CD4-positive, CD25-positive, alpha-beta regulatory T cell (primary cell): ENCODE measurements at places on chromosomes 7 and 10. TPM values are rescaled to one million over a fixed set of nuclear protein-coding genes. Genes with fewer than 3 reads are reported as not detected.

DNA sequence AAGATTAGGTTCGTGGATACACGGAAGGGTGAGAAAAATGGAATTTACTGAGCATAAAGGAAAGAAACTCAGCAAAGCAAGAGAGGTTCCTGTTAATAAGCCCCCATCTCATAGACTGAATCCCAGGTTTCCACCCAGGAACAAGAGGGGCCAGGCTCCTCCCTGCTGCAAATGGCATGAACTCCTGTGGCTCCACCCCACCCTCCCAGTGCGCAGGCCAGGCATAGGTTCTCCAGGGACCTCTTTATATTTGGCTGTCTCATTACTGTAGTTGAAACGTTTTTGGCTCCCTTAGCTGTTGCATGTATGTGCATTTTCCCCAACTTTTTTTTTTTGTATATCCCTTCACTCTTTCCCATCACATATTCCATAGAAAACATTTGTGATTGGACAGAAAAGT, 217.8 kb upstream of the NRP1 start:
- no peak for DNase-seq

GRCh38 chr10:120477021-120477742, 20.2 kb downstream of the PLPP4 start:
- DNase-seq = no peak

DNA sequence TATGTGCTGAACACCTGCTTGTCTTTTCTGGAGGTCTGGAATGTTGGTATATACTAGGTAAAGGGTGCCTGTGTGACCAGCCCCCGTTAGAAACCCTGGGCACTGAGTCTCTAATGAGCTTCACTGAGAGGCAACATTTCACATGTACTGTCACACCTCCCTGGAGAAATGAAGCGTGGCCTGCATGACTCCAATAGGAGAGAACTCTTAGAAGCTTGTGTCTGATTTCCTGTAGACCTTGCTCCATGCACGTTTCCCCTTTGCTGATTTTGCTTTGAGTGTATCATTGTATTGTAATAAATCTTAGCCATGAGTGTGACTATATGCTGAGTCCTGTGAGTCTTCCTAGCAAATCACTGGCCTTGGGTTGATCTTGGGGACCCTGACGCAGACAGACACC, 82.8 kb downstream of the PPP1R3C start:
- no peak for DNase-seq

DNA sequence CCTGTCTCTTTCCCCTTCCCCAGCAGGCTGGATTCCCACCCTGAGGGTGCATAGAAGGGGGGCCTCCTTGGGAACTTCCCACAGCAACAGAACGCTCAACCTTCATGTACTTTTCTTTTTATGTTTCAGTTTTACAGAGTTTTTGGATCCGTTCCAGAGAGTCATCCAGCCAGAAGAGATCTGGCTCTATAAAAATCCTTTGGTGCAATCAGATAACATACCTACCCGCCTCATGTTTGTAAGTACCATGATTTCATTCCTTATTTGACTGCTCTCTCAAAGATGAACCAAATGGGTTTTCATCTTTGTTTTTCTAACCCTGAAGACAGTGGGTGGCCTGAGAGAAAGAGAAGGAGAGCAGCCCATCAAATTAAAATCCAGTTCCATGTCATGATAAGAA, 46.7 kb downstream of the PLPP4 start:
- DNase-seq = no peak

Gene OR2A42
- total RNA-seq = 0.30 TPM

Gene GIMAP7
- 64.2 TPM for total RNA-seq

Gene LDB3
- not detected for total RNA-seq

DNA sequence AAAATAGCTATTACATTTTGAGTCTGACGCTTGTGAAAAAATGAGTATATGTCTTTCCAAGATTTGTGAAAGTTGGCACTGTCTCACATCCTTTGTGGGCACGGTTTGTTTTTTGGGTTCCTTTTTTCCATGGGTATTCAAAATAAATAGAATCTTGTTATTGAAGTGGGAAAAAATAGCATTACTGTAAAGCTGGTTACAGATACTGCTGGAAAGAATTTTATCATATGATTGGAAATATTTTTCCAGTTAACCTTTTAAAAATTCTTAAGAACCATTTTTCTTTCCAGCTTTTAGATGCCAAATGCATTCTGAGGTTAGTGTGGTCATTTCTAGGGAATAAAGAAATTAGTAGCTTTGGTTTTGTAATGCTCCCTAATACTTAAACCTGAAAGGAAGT, 11.4 kb downstream of the NET1 start:
- no peak for DNase-seq

GRCh38 chr10:11724938-11725776, 17.0 kb upstream of the ECHDC3 start:
- peak; percentile 46 for DNase-seq

Gene INTS1
- total RNA-seq = 107 TPM

Gene CALHM3
- total RNA-seq = not detected

DNA sequence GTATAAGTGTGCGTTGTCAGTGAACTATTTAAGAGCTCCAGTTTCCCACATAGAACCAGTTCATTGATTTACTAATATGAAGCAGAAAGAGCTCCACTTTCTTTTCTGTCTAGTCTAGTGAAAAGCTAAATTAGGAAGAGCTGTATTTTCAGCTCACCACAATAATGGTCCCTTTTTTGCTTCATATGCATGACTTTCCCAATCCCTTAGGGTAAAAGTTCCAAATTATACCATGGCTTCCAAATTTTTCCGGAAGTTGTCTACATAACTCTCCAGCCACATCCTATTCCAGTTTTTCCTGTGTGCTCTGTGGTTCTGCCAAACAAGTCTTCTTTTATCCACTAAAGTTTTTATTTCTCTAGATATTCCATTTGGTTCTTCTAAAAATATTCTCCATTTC, 685.2 kb downstream of the REEP3 start:
- DNase-seq = no peak

DNA sequence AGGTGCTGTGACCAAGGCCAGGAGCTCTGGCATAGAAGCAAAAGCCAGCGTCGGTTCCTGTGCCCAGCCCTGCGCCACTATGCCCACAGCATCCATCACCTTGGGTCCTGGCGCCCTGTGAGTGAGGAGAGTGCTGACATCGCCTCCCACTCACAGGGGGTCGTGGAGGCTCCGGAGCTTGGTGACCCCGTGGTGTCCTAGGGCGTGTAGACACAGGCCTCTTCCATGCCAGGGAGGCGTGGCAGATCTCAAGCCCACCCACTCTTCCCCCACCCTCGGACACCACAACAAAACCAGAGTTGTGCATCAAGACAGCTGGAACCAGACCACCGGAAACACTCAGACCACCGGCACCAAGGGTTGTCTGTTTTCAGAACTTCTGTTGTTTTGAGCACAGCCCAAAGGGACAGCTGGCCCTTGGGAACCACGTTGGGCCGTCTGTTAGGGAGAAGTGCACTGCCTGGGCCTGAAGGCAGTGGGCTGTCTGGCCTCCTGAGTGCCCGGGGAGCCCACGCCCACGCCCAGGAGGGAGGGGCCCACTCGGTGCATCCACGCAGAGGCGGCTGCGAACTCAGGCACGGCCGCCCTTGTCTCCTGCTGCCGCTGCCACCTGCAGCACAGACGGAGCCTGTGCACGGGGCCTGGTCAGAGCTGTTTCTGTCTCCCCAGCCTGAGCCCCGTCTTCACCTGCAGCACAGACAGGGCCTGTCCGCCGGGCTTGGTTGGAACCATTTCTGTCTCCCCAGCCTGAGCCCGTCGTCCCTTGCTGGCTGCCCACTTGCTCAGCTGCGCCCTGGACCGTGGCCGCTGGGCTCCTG, 106.3 kb downstream of the INPP5A start:
- DNase-seq = no peak

DNA sequence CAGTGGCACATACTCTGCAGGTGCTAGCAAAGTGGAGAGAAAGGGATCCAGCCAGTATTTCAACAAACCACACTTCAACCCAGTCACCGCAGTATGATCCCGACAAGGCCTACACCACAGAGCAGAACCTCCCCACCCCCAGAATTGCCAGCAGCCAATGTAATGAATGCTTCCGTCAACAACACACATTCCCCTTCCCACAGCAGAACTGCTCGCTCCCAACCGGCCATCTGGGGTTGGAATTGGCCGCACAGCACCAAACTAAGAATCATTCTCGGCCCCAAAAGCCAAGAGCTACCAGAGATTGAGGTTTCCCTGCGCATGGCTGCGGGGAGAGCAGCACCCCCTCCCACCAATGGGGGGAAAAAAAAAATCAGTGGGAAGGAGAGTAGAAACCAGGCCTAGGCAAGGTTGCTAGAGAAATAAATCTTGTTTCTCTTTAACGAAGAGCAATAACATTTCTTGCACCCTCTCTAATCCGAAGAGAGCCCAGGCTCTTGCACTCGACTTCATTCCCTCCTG, 1.1 kb downstream of the WASL start:
- peak; percentile 3 for DNase-seq

Gene NRG3
- not detected for total RNA-seq

Gene METTL27
- 2.9 TPM for total RNA-seq

Gene CD36
- total RNA-seq = 0.52 TPM

DNA sequence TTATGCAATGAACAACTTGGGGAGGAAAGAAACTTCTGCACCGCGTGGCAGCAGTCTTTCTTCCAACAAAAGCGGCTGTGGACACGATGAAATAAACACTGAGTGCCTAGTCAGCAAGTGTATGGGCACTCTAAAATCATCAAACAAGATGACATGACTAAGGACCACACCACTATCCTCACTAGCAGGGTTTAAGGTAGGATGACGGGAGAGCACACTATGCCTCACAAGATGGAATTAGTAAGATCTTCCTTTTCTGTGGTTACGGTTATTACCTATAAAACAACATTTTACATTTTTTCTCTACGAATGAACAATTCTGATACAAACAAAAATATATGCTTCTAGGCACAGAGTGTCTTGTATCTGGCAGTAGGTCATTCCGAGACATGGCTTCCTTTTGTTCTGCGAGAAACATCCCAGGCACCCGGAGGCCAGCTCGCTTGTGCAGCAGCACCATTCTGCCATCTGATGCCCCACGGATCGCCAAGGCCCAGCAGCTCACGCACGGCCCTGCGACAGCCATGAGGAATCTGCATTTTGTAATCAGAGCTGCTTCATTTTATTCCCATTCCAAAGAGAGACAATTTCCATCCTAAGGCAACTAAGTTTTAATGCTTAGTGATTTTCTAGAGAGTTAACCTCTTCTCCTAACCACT, 54.1 kb upstream of the NCAPG2 start:
- DNase-seq = no peak

Gene C7orf33
- not detected for total RNA-seq

GRCh38 chr7:95861041-95861440, 88.7 kb downstream of the DYNC1I1 start:
- DNase-seq = no peak

Gene CPA2
- not detected for total RNA-seq

DNA sequence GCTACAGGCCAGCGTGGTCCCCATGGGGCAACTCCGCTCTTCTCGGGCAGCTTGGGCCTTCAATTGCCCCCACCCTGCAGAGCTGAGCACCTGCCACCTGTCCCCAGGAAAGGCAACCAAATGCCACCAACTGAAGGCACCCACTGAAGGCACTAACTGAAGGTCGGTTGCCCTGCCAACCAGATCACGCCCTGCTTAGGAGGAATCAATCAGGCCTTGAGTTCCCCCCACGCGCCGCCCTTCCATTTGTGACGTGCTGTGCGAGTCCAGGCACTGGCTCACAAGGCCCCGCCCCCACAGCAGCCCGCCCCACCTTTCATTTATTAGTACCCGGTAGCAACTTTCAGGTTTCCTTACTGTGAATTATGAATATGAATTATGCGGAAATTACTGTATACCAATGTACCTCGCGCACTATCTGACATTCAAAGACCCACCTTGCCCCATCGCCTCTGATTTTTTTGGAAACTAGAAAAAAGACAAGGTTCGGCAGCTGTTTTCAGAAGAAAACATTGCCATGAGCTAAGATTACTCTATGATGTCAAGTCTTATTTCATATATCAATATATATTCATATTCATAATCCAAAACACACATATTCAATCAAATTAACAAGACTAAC, 83.6 kb upstream of the ABI1 start:
- no peak for DNase-seq

Gene ACADSB
- total RNA-seq = 23.8 TPM

GRCh38 chr10:91987397-91988037, 63.9 kb downstream of the BTAF1 start:
- no peak for DNase-seq

GRCh38 chr7:129417073-129417472, 17.2 kb upstream of the STRIP2 start:
- no peak for DNase-seq

DNA sequence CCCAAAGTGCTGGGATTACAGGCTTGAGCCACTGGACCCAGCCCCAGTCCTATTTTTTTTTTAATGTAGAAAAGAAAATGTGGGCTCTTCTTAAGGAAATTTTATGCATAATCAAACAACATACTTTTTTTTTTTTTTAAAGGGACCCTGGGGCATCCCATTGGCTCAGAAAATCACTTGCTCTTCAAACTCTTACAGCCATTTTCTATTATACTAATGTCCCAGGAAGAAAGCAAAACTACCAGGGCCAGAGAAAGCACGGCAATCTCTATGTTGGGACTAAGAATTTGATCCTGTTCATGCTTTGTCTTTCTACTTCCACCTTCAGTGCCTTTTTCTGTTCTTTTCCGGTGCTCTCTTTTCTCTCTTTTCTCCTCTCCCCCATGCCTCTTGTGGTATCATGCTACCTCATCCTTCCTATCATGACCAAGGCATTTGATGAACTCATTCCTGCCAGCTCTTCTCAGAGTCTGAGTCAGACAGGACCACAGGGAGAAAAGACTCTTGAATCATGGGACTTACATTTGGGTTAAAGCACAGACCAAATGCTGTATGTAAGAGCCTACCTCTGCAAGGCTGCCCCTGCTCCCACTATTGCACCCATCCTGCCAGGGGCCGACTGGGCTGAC, 76.4 kb upstream of the CCNY start:
- no peak for DNase-seq

DNA sequence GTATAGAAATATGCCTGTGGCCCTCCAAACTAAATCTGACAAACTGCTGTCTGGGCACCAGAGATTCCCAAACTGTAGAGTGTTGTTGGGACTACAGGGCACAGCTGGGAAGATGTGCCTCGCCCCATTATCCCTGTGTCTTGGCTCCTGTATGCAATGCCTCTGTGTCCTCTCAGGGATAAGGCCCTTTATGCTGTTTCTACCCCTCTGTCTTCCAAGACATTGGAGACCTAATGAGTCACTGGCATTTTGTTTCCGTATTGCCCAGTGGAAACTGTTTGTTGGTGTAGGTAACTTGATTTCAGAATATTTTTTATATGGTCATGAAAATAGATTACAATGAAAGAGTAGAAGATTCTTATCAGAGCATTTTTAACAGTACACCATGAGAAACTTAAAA, 183.2 kb downstream of the GLI3 start:
- no peak for DNase-seq

Gene HOXA6
- not detected for total RNA-seq

DNA sequence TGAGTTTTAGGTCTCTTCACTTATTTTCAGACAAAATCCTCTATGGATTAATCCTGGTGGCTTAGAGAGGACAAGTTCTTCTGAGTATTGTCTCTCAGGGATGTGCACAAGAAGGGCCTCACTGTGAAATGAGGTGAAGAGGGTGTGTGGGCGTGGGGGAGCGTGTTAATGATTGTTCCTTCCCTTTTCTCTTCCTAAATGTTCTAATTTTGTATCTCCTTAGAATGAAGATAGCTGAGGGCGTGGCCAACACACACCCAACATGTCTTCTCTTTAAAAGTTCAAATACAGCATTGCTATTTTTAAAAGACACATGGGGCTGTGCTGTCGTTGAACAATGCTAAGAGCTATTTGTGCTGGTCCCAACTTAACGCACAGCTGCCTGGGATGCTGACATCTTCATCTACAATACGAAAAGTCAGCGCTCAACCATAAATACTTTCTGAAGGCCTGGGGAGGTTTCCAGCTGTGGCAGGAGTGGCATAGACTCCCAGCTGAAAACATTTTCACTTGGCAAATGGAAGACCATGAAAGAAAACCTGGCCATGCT, 135.9 kb downstream of the JCAD start:
- DNase-seq = no peak
